Temporal lobe (tissue), 4 donors: ENCODE measurements at places on chromosomes 11 and 22. TPM values are rescaled to one million over a fixed set of nuclear protein-coding genes. Genes with fewer than 3 reads are reported as not detected.

ASCL2 gene
- total RNA-seq: 0.74 TPM

MS4A10 gene
- total RNA-seq: not detected

TRIM49 gene
- total RNA-seq: not detected

LGALS1 gene
- total RNA-seq: 70.3 TPM

SYT7 gene
- 27.5 TPM for total RNA-seq

NCAM1 gene
- total RNA-seq: 514 TPM

ZDHHC24 gene
- 4.4 TPM for total RNA-seq

MFRP gene
- total RNA-seq: not detected

ASRGL1 gene
- 24.6 TPM for total RNA-seq
